ENCODE measurements at places on chromosomes 12 and 14.

GRCh38 chr12:130920723-130921381, 32.9 kb upstream of the ADGRD1 start:
- DNase-seq, result peak; percentile 97

DNA sequence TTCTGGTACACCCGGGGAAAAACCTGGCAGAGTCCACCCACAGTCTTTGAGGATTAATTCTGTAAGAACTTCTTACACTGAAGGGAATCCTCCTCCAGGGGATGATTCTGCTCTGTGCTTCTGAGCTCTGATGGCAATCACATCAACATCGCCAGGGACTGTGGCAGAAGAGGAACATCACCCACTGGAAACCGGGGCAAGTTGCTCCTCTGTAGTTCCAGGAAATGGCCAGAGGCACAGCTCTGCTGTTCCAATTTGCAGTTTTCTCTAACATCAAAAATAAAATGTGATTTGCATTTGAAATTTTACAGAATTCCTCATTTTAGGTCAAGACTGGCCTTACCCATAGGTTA, 207.6 kb downstream of the DAD1 start:
- no peak for DNase-seq

DNA sequence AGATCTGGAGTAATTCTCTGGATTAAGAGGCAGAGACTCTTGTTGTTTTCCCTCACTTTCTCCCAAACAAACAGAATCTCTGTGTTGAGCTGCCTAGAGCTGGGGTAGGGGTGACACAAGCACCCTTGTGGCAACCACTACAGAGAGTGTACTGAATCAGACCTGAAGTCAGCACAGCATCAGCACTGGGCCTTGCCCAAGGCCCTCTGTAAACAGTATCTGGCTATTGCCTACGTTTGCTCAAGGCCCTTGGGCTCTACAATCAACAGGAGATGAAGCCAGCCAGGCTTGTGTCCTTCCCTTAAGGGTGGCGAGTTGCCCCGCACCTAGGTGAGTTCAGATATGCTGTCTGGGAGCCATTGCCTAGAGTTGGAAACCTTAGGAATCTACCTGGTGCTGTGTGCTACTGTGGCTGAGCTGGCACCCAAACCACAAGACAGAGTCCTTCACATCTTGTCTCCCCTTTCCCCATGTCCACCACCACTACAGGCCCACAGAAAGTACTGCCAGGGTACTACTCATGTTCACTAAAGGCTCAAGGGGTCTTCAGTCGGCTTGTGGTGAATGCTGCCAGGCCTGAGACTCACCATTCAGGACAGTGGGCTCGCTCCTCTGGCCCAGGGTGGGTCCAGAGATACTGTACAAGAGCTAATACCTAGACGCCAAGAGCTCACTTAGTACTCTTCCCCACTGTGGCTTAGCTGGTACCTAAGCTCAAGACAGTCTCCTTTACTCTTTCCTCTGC, 206.8 kb downstream of the SYNE2 start:
- DNase-seq, result no peak

DNA sequence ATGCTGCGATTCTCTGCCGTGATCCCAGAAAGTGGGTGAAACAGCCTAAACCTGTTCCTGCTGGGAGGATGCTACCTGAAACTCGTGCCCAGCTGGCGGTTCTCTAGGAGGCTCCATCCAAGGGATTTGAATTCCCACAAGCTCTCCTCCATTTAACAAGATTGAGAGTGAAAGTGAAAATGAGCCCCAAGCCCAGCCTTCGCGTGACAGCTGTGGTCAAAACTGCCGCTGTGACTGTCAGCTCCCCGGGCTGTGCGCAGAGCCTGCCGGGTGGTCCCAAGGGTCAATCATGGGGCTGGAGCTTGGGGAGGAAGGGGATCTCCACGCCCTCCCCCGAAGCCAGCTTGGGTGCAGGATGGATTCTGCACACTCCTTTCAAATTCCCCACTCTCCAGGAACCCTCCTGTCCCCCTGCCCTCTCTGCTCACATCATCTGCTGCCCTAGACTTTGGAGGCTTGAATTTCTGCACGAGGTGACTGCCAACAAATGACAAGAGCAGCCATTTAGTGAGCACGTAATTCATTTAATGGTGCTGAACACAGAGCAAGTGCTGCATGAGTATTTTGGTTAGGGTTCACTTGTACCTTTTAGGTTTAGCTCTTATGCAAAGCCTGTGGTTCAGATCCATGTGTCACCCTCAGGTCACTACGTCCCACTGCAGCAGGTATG, 5.3 kb downstream of the ASB2 start:
- no peak for DNase-seq

DNA sequence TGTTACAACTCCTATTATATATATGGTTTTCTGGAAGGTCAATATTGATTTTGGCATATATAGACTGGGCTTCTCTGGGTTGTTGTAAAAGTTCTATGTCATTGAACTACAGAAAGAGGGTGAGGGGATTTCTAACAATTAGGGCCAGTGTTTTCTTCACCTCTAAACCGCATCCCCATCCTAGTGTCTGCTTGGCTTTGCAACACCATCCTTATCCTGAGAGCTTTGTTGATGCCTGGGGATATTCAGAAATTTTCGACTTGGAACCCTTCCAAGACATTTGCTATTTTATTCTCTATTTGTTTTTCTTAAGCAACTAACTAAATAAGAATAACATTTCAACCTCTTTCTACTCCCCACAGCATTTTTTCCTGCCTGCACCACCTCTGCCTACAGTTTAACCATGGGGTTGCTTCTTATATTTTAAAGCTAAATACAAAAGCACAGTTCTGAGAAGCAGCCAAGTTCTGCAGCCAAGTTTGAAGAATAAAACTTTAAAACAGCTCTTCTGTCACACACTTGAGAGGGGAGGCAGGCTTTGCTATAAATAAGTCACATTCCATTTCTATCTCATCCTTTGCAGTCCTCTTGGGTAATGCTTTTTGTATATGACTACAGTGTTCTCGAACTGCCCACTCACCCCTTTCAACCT, 53.4 kb downstream of the RGS6 start:
- DNase-seq, result no peak

DNA sequence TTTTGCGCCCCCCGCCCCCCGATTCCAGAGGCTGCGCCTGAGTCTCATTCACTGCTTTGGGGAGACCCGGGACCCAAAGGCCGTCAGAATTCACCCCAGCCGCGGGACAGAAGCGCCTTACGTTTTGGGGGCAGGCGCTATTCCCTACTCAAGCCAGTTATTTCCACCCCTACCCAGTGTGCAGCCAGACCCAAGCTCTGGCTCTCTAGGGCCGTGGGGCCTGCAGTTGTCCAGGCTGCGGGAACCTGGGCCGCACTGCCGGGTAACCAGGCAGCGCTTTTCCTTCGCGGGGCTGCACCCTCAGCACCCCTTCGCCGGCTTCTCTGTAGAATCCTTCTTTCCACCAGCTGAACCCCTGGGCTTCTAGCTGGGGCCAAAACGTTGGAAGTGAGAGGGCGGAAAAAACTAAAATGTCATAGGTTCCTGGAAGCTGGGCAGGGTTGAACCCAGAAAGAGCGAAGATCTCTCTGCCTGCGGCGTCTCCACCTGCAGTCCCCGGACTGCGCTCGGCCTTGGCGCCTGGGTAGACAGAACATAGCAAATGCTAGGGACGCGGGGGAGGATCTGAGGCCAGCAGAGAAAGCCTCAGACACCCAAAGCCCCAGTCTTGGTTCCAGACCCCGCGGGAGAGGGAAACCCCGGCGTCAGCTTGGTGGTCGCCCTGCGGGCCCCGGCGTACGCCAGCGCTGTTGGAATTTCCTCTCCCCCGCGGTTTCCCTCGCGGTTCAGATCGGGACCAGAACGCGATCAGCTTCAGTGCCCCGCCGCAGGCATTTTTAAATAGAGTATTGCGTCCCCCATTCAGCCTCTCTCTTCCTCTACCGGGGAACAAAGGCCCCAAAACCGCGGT, 18.3 kb downstream of the TBX3 start:
- DNase-seq, result no peak

GRCh38 chr14:94376108-94376975, 12.1 kb downstream of the SERPINA1 start:
- DNase-seq, result no peak

DNA sequence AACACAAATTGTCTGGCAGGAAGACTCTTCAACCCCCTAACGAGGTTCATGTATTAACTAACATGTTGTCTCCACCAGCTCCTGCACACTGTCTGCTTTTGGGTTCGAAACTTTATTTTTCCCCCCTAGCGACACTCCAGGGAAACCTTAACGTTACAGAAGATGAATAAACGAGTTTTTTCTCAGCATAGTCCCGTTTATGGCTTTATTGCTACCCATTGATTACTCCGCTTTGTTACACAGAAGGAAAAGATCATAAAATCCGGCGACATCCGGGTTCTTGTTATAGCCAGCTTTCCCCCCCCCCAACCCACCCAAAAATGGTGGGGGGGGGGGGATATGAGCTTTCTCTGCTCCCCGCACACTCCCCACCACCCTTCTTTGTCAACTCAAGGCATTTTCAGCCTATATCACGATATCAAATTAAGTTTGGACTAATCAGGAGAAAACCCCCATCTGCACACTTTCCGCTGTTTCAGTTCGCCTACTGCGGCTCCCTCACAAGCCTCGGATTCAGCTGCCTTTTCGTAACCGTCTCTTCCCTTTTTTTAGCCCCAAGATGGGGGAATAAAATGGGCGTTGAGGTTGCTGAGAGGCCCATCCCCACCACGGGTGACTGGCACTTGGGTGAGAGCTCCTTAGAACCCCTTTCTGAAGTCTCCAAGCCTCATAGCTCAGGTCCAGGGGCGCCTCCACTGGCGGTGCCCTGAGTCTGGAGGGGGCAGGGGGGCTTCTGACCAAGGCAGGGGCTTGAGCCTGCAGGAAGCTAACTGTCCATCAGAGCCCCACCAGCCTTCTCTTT, 1.4 kb upstream of the HOXC6 start:
- DNase-seq, result no peak

DNA sequence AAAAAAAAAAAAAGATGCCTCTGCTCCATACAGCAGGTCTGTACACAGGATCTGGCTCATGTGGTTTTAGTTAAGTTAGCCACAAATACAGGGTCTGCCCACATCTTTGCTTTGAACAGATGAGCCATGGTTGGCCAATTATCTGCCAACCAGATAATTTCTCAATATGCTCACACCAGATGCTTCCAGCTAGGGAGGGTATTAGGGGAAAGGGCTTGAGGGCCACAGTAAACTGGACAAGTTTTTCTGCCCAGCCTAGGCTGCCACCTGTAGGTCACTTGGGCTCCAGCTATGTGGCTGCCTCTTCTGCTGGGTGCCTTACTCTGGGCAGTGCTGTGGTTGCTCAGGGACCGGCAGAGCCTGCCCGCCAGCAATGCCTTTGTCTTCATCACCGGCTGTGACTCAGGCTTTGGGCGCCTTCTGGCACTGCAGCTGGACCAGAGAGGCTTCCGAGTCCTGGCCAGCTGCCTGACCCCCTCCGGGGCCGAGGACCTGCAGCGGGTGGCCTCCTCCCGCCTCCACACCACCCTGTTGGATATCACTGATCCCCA, 776 bp downstream of the RDH5 start:
- no peak for DNase-seq
